Activated CD4-positive, alpha-beta T cell treated with anti-CD3 and anti-CD28 coated beads, Interleukin-2, amount 10 ng/mL, durations not matched to agents 7 days and 5 days (primary cell): ENCODE measurements at places on chromosomes 12 and 14.

- H3K27ac ChIP-seq = no peak overlapping the region
- H3K27me3 ChIP-seq = peaks cover 3% of the 10 kb centered on the region
- H3K4me1 ChIP-seq = peaks cover 7% of the 10 kb centered on the region
These were observed 105.9 kb downstream of the CALM1 start for GRCh38 chr14:90502760-90503159.

DNA sequence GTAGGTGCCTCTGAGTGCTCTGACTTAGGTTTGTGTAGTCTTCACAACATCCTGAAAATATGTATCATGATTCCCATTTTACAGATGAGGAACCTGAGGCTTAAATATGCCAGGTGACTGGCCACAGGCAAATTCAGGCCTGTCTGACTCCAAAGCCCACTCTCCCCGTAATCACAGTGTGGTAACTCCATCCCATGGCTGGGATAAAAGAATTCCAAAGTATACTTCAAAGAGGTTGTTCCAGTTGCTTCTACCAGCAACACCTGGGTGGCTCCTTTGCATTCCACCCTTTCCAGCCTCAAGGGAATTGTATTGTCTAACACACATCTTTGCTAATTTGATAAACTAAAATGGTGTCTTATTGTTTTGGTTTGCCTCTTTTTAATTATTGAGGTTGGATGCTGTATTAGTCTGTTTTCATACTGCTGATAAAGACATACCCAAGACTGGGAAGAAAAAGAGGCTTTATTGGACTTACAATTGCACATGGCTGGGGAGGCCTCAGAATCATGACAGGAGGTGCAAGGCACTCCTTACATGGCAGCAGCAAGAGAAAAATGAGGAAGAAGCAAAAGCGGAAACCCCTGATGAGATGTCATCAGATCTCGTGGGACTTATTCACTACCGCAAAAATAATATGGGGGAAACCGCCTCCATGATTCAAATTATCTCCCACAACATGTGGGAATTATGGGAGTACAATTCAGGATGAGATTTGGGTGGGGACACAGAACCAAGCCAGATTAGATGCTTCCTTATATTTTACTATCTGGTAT, 9.9 kb upstream of the CHST11 start:
- no peak overlapping the region for H3K27ac ChIP-seq
- H3K36me3 ChIP-seq = no peaks in the 10 kb centered on the region
- no peaks in the 10 kb centered on the region for H3K4me1 ChIP-seq
- no peak overlapping the region for H3K4me3 ChIP-seq
- no peak for DNase-seq

DNA sequence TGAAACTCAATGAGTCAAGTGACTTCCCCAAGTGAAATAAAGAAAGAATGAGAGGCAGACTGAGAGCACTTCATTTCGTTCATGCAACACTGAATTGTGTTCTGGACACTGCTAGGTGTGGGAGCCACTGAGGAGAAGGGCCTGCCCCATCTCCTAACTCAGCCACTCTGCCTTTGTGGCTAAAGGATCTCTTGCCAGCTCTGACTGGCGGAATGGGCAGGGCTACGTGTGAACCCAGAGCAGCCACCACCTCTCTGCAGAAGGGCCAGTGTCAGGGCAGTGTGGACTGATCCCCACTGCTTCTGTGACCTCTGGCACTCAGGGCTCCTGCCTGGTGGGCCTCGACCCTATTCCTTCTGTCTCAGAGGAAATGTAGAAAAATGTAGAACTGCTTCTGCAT, 46.5 kb upstream of the GZMB start:
- H3K27ac ChIP-seq = no peak overlapping the region
- no peak for DNase-seq
- peaks cover 17% of the 10 kb centered on the region for H3K36me3 ChIP-seq
- peaks cover 46% of the 10 kb centered on the region for H3K4me1 ChIP-seq
- H3K4me3 ChIP-seq = no peak overlapping the region

GRCh38 chr12:101018540-101018939, 191.5 kb downstream of the SLC5A8 start:
- no peak overlapping the region for H3K27ac ChIP-seq
- H3K4me3 ChIP-seq = no peak overlapping the region
- no peaks in the 10 kb centered on the region for H3K36me3 ChIP-seq
- no peak for DNase-seq

- no peak overlapping the region for H3K27ac ChIP-seq
- peaks cover 14% of the 10 kb centered on the region for H3K27me3 ChIP-seq
- peaks cover 34% of the 10 kb centered on the region for H3K4me1 ChIP-seq
- H3K4me3 ChIP-seq = no peak overlapping the region
- no peak for DNase-seq
These were observed 381.6 kb downstream of the DPF3 start for GRCh38 chr14:72512281-72512680.

GRCh38 chr14:60184146-60184904, 19.1 kb upstream of the DHRS7 start:
- H3K27ac ChIP-seq = peak overlapping the region; percentile 82
- peak overlapping the region; percentile 76 for H3K4me3 ChIP-seq
- peak; percentile 66 for DNase-seq
- H3K27me3 ChIP-seq = no peaks in the 10 kb centered on the region

DNA sequence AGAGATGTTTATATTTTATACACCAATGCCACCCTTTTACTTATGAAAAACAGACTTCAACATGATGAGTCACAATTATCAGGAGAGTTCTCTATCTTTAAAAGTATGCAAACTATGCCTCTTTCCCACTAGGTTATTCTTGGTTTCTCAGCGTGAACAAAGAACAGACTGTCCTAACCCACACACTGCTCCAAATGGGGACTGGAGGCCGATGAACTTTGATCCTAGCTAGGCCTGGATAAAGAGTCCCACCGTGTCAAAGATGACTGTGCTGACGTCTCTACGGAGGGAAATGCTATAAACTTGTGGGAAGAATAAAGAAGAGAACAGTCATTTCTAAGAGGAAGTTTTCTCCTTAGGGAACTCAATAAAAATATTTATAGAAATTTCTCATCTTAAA, 160.1 kb downstream of the EPS8 start:
- DNase-seq = no peak
- no peak overlapping the region for H3K4me3 ChIP-seq
- no peaks in the 10 kb centered on the region for H3K36me3 ChIP-seq

DNA sequence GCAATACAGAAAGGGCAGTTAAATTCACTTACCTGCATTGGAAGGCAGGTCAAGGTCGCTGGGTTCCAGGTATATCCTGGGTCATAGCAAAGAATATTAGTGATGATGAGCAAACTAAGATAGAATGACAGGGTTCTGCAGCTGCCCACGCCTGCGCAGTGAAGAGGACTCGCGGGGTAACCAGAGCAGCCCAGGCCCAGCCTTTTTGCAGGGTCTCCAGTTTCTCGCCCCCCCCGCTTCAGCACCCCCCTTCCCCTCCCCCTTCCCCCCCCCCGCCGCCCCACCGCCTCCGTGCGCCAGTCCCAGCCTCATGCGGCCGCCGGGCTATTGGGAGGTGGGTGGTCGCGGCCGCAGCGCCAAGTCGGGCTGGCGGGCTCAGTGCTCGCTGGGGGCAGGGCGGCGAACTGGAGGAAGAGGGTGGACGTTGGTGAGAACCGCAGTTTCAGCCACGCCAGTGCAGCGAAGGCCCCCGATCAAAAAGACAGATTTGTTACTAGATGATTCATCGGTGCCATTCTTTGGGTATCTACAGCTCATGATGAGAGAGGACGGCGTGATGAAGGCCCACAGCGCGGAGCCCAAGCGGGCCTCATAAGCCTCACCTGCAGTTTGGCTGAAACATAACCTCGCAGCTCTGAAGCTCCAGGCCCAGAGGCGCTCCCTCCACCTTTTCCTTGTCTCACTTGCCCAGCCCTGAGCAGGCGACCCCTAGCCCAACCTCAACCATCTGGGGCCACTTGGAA, 20.2 kb downstream of the SLC2A3 start:
- H3K4me3 ChIP-seq = no peak overlapping the region
- no peak overlapping the region for H3K27ac ChIP-seq
- peaks cover 23% of the 10 kb centered on the region for H3K4me1 ChIP-seq
- H3K36me3 ChIP-seq = peaks cover 32% of the 10 kb centered on the region
- no peak for DNase-seq
- no peaks in the 10 kb centered on the region for H3K27me3 ChIP-seq

DNA sequence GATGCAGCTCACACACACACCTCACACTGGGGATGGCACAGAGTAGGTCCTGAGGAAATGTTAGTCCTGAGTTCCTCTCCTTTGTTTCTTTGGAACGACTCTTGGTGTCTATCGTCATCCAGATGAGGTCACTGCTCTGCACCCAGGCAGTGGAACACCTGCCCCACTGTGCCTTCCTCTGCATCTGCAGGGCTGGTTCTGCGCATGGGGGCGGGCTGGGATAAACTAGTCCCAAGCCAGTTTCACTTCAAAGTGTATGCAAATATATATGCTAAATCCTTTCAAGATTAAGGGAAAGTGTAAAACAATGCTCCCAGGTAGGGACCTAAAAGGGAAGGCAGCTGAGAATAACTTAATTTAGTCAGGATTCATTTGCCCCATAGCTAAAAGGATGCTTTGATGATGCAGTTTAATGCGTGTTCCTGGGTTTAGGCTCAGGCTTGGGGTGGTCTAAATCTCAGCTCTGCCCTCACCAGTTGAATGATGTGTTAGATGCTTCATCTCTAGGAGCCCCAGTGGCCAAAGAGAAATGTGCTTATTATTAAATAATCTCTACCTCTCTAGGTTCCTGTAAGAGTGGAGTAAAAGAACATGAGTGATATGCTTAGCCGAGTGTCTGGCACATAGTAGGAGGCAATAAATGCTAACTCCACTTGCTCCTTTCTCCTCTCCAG, 47.1 kb upstream of the OVCH1 start:
- no peak overlapping the region for H3K4me3 ChIP-seq
- H3K27me3 ChIP-seq = peaks cover 4% of the 10 kb centered on the region
- no peak for DNase-seq
- H3K36me3 ChIP-seq = no peaks in the 10 kb centered on the region
- no peak overlapping the region for H3K27ac ChIP-seq

- H3K4me3 ChIP-seq = no peak overlapping the region
- H3K27me3 ChIP-seq = no peaks in the 10 kb centered on the region
- DNase-seq = no peak
- H3K4me1 ChIP-seq = peaks cover 7% of the 10 kb centered on the region
- H3K36me3 ChIP-seq = no peaks in the 10 kb centered on the region
These were observed 45.4 kb upstream of the NR2C1 start for GRCh38 chr12:95118788-95119179.

GRCh38 chr14:101823066-101823465, 61.6 kb downstream of the PPP2R5C start:
- H3K4me3 ChIP-seq = peak overlapping the region; percentile 77
- H3K4me1 ChIP-seq = peaks cover 79% of the 10 kb centered on the region
- H3K36me3 ChIP-seq = peaks cover 79% of the 10 kb centered on the region
- DNase-seq = peak; percentile 62

- H3K27ac ChIP-seq = no peak overlapping the region
- no peaks in the 10 kb centered on the region for H3K27me3 ChIP-seq
- no peak overlapping the region for H3K4me3 ChIP-seq
- DNase-seq = no peak
These were observed 111.0 kb upstream of the LMO3 start for GRCh38 chr12:16716928-16717327.

GRCh38 chr14:100654814-100655740, 67.9 kb upstream of the BEGAIN start:
- DNase-seq = peak; percentile 51
- no peaks in the 10 kb centered on the region for H3K36me3 ChIP-seq
- H3K27me3 ChIP-seq = peaks cover 21% of the 10 kb centered on the region
- H3K27ac ChIP-seq = no peak overlapping the region
- H3K4me3 ChIP-seq = no peak overlapping the region
- peaks cover 4% of the 10 kb centered on the region for H3K4me1 ChIP-seq

GRCh38 chr12:70962226-70962794, 41.8 kb upstream of the PTPRR start:
- no peak overlapping the region for H3K4me3 ChIP-seq
- H3K27ac ChIP-seq = no peak overlapping the region
- H3K4me1 ChIP-seq = no peaks in the 10 kb centered on the region
- H3K27me3 ChIP-seq = no peaks in the 10 kb centered on the region
- no peak for DNase-seq

DNA sequence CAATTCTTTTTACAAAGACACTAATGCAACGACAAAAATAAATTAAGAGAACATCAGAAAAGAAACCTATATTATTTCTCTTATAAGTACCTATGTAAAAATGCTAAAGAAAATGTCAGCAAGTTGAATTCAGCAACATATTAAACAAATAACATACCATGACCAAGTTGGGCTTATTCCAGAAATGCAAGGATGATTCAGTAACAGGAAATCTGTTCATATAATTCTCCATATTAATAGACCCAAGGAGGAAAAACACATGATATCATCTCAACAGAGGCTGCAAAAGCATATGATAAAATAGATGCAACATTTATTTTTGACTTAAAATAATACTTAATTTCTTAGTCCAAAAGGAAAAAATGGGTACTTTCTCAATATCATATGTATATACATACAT, 25.1 kb upstream of the GPHB5 start:
- H3K36me3 ChIP-seq = no peaks in the 10 kb centered on the region
- H3K4me3 ChIP-seq = no peak overlapping the region
- no peaks in the 10 kb centered on the region for H3K4me1 ChIP-seq
- no peak for DNase-seq
- peaks cover 35% of the 10 kb centered on the region for H3K27me3 ChIP-seq

- H3K4me3 ChIP-seq = no peak overlapping the region
- no peak overlapping the region for H3K27ac ChIP-seq
- peaks cover 2% of the 10 kb centered on the region for H3K36me3 ChIP-seq
- H3K27me3 ChIP-seq = no peaks in the 10 kb centered on the region
- DNase-seq = no peak
These were observed 70.6 kb downstream of the B4GALNT3 start for GRCh38 chr12:530308-530707.

GRCh38 chr12:124463341-124463921, 104.0 kb downstream of the NCOR2 start:
- H3K36me3 ChIP-seq = peaks cover 49% of the 10 kb centered on the region
- H3K27me3 ChIP-seq = no peaks in the 10 kb centered on the region
- H3K27ac ChIP-seq = no peak overlapping the region

DNA sequence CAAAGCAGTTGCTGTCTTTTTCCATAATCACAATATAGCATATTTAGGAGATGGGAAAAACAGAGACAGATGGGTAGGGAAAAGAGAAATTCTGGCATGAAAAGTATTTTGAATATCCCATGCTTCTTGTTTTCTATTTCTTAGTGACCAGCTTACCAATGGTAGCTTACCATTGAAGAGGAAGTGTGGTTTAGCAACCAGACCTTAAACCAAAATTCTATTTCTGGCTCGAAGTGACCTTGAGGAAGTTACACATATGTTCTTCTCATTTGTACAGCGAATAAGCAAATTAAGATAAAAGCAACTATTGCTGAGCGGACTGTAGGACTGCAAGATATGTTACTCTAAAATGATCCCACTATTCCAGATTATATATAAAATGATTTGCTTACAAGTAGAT, 82.9 kb downstream of the FGD4 start:
- H3K36me3 ChIP-seq = no peaks in the 10 kb centered on the region
- H3K4me1 ChIP-seq = no peaks in the 10 kb centered on the region
- H3K27me3 ChIP-seq = peaks cover 2% of the 10 kb centered on the region
- no peak for DNase-seq
- H3K4me3 ChIP-seq = no peak overlapping the region
- no peak overlapping the region for H3K27ac ChIP-seq

GRCh38 chr12:59147791-59148190, 227.5 kb upstream of the LRIG3 start:
- no peak for DNase-seq
- H3K4me3 ChIP-seq = no peak overlapping the region
- H3K36me3 ChIP-seq = no peaks in the 10 kb centered on the region
- no peaks in the 10 kb centered on the region for H3K4me1 ChIP-seq
- H3K27me3 ChIP-seq = no peaks in the 10 kb centered on the region
